ENCODE measurements at places on chromosomes 7 and 10.

DNA sequence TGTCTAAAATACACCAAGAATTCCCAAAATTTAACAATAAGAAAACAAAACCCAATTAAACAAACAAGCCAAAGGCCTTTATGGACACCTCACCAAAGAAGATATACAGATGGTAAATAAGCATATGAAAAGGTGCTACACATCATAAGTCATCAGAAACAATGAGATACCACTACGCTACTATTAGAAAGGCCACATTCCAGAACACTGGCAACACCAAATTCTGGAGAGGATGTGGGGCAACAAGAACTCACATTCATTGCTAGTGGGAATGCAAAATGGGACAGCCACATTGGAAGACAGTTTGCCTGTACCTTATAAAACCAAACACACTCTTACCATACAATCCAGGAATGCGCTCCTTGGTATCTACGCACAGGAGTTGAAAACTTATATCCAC lies 291.4 kb downstream of the TNS3 start:
- DNase-seq: no peak

DNA sequence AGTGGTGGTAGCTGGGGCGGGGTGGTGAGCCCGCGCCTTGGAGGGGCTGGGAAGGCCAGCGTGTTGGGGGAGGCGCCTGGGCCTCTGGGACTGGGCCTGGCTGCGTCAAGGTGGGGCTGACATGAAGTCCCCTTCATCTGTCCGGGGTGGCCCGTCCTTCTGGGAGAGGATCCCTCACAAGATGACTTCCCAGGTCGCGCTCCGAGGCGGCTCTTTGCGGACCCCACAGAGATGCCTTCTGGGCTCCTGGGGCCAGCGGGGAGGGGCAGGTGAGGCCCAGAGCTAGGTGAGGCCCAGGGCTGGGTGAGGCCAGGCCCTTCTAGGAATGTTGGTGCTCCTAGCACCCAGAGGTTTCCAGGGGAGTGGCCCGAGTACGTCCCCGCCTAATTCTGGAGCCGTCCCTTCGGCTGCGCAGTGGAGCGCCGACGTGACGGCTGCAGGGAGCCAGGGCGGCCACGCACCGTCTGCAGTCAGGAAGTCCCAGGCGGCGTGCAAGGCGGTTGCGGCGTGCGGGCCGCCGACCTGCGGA lies 58.2 kb upstream of the NUPR2 start:
- no peak for DNase-seq

- no peak for DNase-seq
Observed at GRCh38 chr10:30816159-30816819, 186.7 kb upstream of the LYZL2 start.

DNA sequence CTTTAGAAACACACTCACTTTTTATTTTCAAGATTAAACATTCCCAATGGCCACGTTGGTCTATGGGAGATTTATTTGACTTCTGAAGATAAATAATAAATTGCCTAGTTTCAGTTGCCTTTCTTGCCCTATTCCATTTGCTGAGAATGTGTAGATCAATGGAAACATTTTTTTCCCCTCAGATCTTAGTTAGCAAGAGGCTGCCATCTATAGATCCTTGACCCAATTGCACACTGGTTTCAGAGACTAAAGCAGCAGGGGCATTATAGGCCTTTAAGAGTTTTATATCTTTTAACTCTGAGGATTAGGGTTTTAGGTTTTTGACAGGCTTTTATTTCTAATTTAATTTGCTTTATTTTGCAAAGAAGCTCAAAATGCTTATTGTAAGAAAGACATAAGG lies 163.2 kb upstream of the GPR26 start:
- DNase-seq: no peak

Measured in pancreas (tissue), 10 donors.